ENCODE measurements at places on chromosomes 1 and 21.

GRCh38 chr1:56107275-56107638 lies 472.1 kb downstream of the PLPP3 start:
- no peak for DNase-seq

DNA sequence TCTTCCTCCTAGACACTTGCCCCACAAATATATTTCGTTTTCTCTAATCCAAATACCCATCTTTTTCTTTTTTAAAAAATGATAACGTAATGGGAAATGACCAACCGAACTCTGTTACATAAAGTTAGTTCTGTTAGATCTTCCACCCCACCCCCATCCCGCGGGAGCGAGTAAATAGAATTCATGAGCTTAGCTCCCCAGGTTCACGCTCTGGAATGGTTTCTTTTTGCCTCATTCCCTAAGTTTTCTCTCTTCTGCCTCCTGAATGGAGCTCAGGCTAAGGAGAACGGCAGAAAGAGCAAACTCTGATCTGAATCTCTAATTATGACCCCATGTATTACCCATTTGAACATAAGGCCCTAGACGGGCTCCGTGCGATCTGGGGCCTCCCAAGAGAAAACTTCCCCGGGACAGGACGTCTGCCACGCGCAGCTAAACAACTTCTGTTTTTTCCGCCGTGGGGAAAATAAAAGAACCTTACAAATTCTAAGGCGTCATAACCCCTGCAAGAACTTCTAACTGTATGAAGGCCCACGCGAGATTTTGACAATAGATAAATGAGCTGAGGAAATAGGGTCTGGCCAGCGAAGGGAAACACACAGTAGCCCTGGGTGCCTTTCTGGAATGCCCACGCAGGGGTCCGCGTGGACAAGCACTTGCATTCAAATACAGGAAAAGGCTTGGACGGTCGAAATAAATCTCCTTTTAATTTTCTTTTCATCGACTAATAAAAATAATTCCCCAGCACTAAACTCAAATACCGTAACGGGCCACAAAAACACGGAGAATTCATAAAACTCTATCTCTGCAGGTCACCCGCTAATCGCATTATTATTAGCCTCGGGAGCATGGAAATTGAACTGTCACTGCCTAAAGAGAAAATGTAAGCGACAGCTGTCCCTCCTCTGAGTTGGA lies 2.2 kb downstream of the TBX15 start:
- DNase-seq, result no peak

- no peak for DNase-seq
These were observed 19.9 kb upstream of the SLC35F3 start for GRCh38 chr1:233884461-233885151.

- no peak for DNase-seq
These were observed 103.6 kb upstream of the BACE2 start for GRCh38 chr21:41064334-41064791.

- DNase-seq, result peak; percentile 80
These were observed 10.1 kb upstream of the SESN2 start for GRCh38 chr1:28249013-28249865.

DNA sequence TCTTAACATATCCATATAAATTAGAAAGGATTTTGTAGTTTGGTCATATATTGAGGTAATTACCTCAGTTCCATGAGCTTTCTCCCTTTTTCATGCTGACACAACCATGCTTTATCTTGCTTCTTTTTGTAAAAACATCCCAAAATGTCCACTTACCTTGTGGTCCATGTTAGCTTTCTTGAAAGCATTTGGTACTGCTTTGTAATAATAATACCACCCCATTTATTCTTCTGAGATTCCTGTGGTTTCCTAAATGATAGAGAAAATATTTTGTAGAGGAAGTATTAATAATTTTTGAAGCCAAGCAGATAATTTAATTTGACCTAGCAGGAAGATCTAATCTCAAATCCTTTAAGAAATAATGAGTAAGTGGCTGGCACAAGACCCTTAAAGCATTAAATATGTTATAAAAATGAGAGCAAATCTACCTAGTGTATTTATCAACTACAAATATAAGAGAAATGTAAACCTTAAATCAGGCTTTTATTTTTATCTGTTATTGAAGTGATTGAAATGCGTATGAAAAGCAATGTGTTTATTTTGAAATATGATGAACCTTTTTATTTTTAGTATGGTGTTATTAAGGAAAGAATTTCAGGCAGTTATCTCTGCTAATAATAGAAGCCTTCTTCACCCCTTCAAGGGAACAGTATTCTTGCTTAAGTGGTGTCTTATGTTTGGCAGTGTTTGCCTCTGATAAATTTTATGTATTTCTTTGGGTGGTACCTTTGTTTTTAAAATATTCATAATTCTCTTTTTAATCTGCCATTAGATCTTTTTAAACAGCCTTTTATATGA lies 9.2 kb downstream of the PRKAA2 start:
- DNase-seq, result no peak

DNA sequence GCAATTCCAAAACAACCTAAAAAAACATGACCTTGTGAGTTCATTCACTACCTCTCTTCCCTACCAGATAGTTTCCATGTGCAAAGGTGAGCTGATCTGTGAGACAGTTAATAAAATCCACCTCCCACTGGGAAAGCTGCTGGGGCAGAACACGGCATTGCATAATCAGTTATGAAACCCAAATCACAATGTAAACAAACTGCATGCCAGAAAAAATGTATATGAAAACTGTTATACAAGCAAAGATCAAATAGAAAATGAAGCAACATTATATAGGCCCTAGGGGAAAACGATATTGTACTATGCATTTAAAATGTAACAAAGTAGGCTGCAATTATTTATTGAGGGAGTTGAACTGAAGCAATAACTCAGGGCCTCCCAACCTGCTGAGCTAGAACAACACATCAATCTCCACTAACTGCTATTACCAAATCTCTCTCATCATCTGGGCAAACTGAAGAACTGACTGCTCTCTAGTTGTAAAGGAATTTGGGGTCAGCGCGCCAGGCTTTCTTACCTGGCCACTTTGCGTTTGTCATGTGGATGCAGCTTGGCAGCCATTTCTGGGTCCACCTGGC lies 31.0 kb downstream of the TRIT1 start:
- DNase-seq, result peak; percentile 100

GRCh38 chr1:167718914-167719691 lies 2.7 kb upstream of the MPZL1 start:
- DNase-seq, result no peak

GRCh38 chr1:43447891-43448708 lies 5.6 kb downstream of the HYI start:
- DNase-seq, result no peak
